NCI-H1092 (cell line): ENCODE measurements at places on chromosomes 6 and 20.

- DNase-seq, result no peak
These were observed 6.2 kb downstream of the ZBTB2 start for GRCh38 chr6:151385177-151385576.

DNA sequence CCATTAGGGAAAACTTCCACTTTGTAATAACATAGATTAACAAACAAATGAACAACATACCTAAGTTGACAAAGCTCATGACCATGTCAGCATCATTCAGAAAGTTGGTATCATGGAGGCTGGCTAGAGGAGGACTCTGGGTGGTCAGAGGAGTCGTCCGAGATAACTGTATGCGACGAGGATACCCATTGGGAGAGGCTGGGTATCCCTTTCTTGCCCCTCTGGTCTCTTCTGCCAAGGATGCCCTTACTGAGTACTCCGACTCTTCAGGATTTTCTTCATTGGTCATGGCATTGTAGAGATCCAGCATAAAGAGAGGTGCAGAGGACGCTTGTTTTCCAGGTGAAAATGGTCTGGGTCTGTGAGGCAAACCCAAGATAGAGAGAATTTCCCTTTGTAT, 1.1 kb downstream of the BMP5 start:
- DNase-seq, result no peak

- no peak for DNase-seq
These were observed 118.5 kb upstream of the PHACTR3 start for GRCh38 chr20:59485576-59486454.

DNA sequence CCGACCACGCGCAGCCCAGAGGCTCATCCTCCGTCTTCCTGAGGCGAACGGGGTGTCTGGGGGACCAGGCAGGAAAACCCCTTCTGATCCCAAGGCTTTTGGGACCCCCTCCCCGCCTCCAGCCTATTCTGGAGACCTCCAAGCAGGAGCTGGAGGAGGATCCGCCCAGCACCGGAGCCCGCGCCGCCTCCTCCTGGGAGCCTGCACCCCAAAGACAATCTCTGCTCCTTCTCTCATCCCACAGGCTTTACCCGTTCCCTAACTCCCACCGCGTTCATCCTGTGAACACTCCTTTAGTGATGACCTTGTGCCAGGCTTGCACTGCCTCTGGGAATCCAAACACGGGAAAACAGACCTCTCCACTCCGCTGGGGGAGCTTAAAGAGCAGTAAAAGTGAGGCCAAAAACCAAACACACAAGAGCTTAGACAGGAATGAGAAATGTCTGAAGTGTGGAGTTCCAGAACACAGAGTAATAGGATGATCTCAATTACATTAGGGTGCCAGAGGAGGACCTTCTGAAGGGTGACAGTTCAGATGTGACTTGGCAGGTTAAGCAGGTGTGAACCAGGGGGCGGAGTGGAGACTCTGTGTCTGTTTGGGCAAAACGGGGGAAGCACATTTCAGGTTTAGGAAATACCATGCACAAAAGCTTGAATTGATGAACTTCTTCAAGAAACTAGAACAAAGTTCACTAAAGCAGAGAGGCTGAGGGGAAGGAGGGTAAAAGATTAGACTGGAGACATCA, 7.6 kb downstream of the HLA-DRB5 start:
- no peak for DNase-seq

DNA sequence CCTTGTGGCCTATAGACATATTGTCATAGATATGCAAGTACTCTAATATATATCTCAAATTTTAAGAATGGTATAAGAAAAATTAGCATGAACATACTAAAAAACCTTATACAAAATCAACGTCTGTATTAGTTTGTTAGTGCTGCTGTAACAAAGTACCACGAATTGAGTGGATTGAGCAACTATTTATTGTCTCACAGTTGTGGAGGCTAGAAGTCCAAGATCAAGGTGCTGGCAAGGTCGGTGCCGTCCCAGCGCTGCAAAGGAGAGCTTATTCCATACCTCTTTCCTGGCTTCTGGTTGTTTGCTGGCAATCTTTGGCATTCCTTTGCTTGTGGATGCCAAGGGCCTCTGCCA, 317.6 kb upstream of the FERMT1 start:
- no peak for DNase-seq

DNA sequence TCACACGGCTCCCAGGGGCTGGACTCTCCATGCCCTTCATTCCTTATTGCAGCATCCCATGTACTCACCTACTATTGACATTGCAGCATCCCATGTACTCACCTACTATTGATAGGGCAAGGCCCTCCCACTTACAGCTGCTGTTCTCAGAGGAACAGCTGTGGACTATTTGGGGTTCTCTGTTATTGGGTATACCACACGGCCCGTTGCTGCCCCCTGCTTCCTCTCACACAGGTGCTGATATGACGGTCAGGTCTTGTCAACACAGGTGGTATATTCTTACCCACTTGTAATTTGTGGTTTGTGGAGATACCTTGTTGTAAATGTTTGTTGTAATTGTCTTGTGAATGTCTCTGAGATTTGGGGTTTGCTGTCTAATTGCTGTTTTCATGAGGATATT, 18.8 kb downstream of the ALDH5A1 start:
- DNase-seq, result no peak

DNA sequence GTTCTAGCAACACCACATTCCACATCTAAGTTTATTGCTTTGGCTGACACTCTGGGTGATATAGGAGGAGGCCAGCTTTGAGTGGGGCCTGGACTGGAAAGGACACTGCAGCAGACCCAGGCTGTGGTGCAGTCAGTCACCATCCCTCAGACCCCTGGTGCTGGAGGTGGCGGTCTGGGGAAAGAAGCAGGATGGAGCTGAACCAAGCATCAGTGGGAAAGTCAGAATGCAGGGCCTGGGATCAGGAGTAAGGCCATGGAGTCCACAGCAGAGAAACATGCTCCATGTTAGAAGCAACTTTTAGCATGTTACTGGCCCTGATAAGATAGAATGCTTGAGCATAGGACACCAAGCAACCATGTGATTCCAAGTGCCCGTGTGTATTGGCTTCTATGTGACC, 5.9 kb downstream of the HLA-A start:
- DNase-seq, result no peak

GRCh38 chr20:40718982-40719729, 30.1 kb upstream of the MAFB start:
- DNase-seq, result no peak

- no peak for DNase-seq
These were observed 2.7 kb upstream of the DTD1 start for GRCh38 chr20:18585134-18585533.

DNA sequence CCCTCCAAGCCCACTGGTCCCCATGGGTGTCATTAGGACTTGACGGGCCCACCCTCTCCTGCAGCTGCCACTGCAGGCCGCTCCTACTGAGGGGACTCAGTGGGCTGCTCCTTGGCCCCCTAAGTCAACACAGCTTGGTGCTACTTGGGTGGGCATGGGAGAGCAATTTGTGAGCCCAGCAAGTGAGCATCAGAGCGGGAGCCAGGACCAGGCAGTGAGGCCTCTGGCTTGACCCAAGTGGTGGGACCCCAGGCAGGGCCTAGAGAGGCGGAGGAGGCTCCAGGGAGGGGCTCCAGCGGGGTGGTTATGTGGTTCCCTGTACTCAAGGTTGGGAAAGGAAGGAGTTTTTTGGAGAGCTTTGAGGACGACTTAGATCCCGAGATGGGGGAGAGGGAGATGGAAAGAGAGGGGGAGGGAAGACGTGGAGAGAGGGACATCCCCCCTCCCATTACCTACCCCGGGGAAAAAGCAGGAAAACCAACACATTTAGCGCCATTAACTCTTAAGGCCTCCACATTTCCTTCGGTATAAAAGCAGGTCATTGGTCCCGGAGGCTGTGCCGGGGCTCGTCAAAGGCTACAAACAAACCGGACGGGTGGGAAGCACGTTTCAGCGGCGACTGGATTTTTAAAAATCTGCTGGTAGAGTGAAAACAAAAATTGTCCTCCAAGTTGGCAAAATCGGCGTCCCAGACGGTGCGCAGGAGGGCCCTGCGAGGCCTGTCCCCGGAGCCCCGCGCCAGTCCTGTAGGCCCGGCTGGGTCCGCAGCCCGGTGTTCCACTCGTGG, 8.8 kb downstream of the FOXC1 start:
- DNase-seq, result no peak

DNA sequence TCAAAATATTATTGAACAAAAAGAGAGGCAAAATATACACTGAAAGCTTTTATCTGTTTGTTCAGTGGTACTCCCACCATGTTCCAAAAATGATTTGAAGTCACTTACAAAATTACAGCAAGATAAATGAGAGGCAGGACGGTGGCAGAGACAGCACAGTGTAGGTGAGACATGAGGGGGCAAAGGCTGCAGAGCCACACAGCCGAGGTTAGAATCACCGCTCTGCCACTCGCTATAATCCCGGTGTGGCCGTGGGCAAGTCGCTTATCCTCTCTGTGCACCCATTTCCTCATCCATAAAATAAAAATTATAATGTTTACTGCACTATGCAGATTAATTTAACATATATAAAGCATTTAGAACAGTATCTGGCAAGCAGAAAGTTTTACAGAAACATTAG, 140.1 kb upstream of the BEND6 start:
- no peak for DNase-seq

GRCh38 chr6:116847227-116847626, 18.3 kb upstream of the GPRC6A start:
- no peak for DNase-seq

GRCh38 chr6:118524686-118525085, 23.4 kb upstream of the PLN start:
- no peak for DNase-seq

GRCh38 chr6:52139985-52140680, 46.0 kb upstream of the IL17A start:
- no peak for DNase-seq
